ENCODE measurements at places on chromosomes 1 and 21.

DNA sequence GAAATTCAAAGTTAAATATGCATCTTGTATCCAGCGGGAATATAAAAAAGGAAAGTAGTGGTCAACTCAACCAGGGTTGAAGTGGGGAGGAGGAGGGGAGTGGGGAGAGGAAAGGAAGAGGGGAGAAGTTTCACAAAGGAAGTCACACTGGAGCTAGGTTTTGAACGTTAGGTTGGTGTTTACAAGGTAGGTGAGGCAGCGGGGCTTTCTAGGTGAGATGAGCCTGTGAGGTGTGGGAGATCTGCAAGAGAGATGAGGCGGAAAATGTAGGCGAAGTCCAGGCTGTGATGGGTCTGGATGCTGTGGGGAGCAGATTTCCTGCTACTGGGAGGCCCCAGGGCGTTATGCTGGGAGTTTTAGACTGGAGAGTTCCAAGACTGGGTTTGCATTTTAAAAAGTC is 36.1 kb upstream of the IL20 start:
- no peak for DNase-seq

DNA sequence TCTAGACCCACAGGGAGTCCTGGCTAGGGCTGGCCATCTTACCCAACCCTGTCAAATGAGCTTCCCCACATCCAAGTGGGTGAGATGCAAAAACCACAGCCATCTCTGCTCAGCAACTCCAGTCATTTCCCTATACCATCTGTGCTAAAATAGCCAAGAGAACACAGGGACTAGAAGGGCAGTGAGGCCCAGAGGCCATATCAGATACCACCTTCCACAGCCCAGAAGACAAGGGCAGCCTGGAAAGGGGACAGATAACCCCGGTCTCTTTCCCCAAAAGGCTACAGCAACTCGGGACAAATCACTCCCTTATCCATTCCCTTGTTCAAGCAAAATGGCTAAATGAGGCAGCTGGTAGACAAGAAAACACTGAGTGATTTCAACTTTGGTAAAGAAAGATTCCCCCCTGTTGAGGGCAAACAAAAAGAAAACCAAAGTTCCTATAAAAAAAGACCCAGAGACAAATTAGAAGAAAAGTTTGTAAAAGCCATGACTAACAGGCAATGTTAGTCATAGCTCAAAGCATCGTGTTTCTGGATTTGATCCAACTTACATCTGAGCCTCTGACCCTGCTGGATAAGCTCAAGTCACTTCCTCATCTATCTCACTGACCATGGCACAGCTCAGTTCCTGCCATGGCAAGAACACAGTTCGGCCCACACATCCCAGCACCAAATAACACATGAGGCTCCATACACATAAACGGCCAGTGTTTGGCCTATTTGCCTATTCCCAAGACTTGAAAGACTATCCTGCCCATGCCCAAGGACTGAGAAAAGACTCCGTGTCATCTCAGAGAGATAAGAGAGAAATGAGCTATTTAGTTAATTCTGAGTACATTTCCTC is 3.1 kb downstream of the LAMB3 start:
- DNase-seq = no peak

- no peak for DNase-seq
Measured at GRCh38 chr1:10706376-10706913, 90.0 kb downstream of the CASZ1 start.

GRCh38 chr1:210294999-210295745 is 33.5 kb upstream of the HHAT start:
- no peak for DNase-seq

DNA sequence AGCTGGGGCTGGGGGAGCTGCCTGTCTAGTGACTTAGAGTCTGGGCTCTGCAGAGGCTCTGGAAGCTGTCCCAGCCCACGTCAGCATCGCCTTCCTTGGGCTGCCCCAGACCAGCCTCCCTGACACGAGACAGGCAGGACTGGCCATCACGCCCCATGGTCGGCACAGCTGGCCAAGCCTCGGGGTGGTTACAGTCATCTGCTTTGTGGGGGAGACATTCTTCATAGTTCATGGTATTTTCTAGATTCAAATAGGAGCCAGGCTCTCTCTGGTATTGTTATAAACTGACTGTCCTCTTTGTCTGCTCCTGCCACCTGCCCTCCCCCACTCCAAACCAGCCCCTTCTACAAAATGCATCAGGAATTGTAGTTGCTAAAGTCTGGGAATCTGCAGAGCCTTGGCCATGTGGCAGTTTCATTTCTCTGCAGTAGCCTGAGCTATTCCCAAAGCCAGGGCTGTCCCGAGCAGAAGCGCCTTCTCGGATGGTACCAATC is 29.4 kb downstream of the OLFML2B start:
- no peak for DNase-seq

- DNase-seq = no peak
Measured at GRCh38 chr1:156420205-156421061, 51.4 kb downstream of the RHBG start.

DNA sequence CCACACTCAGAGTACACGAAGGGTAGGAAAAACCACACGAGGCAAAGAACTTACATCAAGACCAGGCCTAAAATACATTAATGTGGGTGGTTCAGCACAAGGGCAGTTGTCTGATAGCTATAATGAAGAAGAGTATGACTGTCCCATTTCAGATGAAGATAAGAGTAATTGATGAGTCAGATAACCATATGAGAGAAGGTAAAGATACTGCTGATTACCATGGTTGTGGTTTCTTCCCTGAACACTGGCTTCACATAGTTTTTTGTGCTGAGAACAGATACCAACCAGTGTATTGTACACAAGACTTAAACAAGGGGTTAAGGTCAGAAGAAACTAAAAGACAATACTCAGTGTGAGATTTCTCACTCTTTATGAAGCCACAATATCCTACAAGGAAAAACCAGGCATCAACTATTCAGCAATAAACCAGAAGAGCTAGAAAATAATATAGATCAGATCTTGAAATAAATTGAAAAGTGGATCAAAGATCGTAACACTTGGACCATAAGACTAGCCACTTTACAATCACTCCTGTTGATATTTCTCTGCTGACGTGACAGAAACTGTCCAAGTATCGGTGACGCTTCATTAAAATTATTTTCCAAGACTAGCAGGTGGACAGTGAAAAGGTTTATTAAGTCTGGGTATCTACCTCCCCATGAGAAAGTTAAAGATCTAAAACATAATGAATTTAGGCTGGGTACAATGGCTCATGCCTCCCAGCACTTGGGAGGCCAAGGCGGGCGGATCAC is 28.6 kb downstream of the PUM1 start:
- no peak for DNase-seq

- DNase-seq = no peak
Measured at GRCh38 chr1:54149734-54150133, 3.1 kb downstream of the CDCP2 start.

- DNase-seq = no peak
Measured at GRCh38 chr1:58717979-58718378, 18.1 kb upstream of the MYSM1 start.

DNA sequence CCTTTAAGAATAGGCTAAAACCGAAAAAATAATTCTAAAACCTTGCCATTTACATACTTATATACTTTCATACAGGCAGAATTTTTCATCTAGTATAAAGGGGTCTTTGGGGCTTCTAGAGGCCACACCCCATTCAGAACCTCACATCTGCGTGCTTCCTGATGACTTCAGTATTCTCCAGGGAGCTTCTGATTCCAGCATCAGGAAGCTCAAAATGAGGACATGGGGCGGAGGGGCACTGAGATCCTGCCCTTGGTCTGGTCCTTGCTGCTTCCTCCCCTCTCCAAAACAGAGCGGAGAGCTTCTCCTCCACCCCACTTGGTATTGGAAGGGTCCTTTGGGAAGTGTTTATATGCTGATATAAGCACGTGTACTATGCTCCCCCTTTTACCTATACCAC is 13.8 kb downstream of the PAX7 start:
- DNase-seq = no peak

GRCh38 chr1:74429580-74429979 is 82.8 kb downstream of the LRRC53 start:
- DNase-seq = no peak

- no peak for DNase-seq
Measured at GRCh38 chr1:240107058-240107684, 15.5 kb downstream of the FMN2 start.

DNA sequence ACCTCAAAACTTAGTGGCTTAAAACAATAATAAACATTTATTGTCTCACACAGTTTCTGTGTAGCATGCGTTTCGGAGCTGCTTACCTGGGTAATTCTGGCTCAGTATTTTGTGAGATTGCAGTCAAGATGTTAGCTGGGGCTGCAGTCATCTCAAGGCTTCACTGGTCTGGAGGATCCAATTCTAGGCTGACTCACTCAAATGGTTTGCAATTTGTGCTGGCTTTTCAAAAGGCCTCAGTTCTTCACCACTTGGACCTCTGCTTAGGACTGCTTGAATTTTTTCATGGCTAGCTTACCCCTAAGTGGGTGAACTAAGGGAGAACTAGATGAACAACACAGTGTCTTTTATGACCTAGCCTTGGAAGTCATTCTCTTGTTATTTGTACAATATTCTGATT is 21.0 kb downstream of the XPR1 start:
- DNase-seq = no peak

DNA sequence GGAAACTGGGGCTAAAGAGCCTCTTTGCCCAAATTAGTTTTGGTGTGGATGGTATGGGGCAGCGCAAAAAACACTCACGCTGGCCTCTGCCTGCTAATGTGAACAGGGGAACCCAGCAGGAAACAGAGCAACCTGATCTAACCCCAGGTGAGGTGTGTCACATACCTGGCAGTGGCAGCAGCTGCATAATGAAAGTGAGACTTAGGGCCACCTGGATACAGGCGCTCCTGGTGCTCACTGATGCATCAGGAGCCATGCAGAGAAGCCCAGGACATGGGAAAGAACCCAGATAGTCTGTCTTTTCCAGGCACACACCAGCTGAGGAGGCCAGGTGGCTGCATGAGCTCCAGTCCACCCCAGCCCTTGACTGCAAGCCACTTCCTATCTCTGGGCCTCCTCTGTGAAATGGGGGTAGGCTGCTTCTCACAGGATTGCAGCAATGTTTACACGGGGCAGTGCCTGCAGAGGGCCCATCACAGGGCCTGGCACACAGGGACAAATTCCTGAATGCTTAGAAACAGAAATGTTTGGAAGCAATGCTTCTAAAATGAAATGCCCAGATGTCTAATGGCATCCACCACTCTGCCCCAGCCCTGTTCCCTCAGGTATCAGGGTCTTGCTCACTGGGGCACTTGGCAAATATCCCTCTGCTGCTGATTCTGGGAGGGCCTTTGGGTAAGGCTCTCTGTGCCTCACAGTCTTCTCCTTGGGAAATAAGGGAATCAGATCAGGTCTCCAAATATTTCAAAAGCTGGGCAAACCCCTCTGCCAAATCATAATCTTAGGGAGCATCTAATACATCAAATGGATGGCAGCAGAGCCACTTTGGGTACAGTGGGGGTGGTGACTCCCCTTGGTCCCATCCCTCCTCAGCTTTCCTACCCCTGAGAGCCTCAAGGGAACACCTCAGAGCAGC is 19.9 kb downstream of the DHCR24 start:
- DNase-seq = no peak

- DNase-seq = no peak
Measured at GRCh38 chr1:87791931-87792740, 463.5 kb downstream of the LMO4 start.

DNA sequence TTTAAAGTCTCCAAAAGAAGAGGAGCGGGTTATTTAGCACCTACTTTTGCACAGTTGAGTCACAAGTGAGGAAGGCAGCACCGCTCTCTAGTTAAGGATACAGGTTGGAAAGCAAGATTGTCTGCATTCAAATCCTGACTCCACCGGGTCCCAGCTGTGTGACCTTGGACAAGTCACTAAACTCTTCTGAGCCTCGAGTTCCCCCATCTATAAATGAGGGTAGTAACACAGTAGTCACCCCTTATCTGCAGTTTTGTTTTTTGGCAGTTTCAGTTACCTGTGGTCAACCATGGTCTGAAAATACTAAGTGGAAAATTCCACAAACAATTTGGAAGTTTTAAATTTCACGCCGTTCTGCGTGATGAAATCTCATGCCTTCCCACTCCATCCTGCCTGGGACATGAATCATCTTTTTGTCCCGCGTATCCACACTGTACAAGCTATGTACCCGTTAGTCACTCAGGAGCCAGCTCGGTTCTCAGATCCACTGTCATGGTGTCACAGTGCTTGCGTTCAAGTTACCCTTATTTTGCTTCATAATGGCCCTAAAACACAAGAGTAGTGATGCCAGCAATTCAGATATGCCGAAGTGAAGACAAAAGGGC is 49.4 kb downstream of the CAPZB start:
- no peak for DNase-seq

- DNase-seq = no peak
Measured at GRCh38 chr1:197783510-197783948, 8.2 kb upstream of the DENND1B start.

- DNase-seq = no peak
Measured at GRCh38 chr1:151553659-151554058, 13.6 kb downstream of the TUFT1 start.
